ENCODE measurements at places on chromosomes 2 and 18.

- no peak for DNase-seq
Observed at GRCh38 chr2:237723602-237724001, 75.0 kb upstream of the RBM44 start.

GRCh38 chr2:98819231-98819766 is 88.4 kb upstream of the MGAT4A start:
- no peak for DNase-seq

- DNase-seq = no peak
Observed at GRCh38 chr2:176270100-176270750, 983 bp downstream of the MTX2 start.

GRCh38 chr2:143083636-143084035 is 45.6 kb upstream of the ARHGAP15 start:
- no peak for DNase-seq

DNA sequence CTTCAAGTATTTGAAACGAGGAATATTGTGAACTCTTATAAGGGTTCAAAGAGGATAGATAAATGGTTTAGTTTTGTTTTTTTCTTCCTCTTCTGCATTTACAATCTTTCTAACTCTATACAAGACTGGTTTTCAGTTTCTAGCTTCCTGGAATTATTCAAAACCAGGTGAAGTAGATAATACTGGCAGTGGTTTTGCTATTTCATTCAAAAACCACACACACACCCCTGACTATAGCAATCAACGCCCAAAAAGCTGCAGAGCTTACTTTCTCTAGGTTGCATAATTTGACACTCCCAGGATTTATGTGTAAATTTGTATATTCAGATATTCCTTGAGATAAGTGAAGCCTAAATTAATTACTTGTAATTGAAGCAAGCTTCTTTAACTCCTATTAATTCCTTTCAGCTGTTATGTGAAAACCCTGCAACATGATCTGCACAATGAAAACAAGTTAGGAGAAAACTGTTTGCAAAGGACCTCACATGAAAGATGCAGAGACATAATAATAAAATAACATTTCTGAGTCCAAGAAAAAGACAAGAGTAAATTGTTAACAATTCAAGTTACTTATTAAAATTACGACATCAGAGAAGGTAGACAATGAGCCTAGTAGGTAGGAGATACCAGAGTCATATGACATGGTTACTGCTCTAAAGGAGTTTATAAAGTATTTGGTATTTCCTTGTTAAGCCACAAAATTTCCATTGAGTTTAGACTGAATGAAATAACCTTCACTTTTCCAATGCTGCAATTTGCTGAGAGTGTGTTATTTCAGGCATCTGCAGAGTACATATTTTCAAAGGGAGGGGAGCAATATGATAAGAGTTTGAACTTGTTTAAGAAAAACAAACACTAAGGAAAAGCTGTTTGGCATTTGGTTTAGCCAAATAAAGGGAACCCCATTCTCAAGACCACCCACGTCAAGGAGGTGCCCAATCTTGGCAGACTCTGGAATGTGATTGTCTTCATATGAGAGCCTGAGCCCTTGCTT is 1.6 kb upstream of the NFE2L2 start:
- DNase-seq = no peak

GRCh38 chr2:157311706-157312105 is 13.9 kb downstream of the ERMN start:
- DNase-seq = no peak

DNA sequence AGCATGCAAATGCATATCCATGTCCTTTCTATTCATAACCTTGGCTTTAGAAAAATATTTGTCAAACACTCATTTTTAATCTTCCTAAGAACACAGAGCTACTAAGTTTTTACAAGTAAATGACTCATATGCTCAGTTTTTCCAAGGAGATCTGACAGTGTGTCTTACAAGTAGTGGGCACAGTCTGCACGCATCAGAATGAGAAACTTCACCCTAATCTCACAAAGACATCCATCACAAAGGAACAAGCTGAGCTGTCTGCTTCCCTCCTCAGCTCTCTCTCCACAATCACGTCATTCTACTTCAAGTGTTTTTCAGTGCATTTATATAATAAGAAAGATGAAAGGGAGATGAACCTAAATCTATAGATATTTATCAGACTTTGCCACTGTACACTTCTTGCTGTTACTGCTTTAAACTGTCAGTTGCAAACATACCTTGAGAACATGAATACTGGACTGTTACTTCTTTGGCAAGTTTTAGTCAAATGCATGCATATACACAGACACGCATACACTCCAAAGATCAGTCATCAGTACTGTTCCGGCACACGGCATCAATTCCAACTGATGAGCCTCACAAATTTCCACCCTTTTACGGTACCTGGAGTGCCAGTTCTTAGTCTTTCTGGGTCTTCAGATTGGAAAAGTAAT is 75.7 kb downstream of the RBMS1 start:
- peak; percentile 47 for DNase-seq

DNA sequence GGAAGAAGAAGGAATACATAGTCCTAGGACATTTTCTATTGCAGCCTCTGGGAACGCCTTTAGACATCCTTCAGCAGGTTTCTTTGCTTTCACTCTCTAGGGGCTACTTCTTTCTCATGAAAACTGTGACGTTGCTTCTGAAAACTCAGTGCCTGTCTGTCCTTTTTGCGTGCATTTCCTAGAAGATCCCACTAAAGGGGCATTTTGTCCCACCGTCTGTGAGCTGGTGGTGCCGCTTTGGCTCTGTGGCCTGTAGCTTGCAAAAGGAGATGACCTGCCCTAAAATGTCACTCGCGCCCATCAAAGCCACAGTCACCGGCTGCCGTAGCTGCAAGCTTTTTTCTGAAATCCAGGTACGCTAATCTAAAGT is 579 bp downstream of the STAT4 start:
- no peak for DNase-seq

- no peak for DNase-seq
Observed at GRCh38 chr18:6273423-6273822, 141.3 kb downstream of the L3MBTL4 start.

DNA sequence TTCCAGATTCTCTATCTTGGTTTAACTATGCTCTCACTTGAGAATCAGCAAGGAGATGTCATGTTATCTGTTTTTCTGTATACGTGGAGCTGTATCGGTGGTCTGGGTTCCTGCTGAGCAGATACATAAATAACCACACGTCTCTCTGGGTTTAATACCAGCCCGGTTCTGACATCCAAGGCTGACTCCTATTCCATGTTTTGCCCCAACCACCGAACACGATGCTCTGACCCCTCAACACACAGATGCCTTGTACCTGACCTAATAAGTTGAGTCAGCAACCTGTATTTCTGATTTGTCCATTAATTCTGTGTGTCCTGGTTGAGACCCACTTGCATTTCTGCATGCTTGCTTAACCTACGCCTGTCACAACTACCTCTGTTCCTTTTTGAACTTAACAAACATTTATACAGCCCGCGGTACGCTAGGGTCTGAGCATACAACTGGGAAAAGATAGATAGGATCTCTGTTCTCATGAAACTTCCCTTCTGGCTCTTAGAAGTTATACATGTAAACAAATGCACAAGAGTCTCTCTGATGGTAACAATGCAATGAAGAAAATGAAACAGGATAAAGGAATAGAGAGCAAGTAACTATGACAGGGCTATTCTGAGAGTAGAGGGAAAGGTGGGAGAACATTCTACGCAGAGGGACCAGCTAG is 480.4 kb downstream of the PARD3B start:
- DNase-seq = no peak

DNA sequence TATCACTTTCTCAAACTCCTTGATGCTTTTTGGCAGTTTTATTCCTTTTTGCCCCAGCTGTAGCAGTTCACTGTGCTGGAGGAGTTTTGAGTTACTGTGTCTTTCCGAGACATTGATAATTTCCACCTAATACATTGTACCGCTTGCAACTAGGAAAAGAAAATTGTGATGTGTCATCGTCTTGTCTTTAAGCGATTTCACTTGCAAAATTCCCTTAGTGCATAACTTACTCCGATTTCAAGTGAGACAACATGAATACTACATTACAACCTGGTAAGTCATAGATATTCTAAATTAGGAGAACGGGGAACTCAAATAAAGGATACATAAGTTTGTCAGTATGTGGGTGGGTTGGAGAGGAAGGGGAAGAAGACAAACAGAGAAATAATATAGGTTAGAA is 340.5 kb upstream of the KYNU start:
- DNase-seq = no peak

DNA sequence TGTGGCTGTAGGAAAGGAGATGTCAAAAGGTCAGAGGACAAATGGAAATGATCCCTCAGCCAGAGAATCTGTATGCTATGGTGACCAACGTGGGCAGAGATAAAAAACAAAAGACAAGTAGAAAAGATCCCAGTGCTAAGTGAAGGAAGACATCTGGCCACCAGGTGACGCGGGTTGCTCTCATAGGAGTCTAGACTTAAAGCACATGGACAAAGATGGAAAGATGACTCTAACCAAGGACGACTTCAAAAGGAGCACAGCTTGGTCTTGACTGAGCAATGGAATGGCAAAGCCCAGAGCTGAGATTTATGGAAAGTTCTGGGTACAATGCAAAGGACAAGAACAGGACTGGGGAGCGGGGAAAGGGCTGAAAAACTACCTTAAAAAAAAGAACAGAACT is 96.8 kb downstream of the CLIP4 start:
- DNase-seq = no peak

DNA sequence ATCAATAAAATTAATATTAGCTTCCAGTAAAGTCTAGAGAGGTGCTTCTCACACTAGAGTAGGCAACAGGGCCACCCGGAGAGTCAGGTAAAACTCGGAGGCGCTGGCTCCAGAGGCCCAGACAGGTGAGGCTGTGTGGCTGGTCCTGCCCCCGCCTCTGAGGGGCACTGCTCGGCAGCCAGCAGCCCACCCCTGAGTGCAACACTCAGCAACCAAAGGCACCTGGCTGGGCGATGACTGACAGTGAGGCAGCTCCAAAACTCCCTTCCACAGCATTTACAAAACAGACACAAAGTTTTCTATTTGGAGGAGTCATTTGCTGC is 138.8 kb upstream of the ID2 start:
- no peak for DNase-seq

GRCh38 chr2:156396126-156396525 is 40.1 kb upstream of the GPD2 start:
- no peak for DNase-seq

DNA sequence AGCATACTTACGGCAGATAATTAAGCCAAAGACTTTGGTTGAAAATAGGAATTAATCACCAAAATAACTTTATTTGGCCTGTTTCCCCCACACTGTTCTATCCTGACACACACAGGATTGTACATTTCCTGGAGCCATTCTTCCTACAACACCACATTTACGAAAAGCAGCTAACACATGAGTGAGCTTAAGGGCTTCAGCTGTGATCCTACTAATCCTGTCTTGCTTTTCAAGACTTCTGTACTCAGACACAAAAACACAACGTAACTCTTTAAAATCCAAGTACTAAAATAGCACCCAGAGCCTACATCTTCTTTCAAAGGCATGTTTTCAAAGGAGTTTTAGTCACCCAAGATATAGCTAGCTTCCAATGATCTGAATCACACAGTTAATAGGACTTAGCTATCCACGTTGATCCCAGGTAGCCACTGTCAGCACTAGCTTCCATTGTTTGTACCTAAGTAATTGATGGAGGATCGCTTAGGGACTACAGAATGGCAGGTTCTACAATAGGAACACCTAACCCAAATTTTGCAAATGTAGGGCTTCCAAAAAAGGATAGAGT is 42.8 kb upstream of the TTC39C start:
- no peak for DNase-seq

DNA sequence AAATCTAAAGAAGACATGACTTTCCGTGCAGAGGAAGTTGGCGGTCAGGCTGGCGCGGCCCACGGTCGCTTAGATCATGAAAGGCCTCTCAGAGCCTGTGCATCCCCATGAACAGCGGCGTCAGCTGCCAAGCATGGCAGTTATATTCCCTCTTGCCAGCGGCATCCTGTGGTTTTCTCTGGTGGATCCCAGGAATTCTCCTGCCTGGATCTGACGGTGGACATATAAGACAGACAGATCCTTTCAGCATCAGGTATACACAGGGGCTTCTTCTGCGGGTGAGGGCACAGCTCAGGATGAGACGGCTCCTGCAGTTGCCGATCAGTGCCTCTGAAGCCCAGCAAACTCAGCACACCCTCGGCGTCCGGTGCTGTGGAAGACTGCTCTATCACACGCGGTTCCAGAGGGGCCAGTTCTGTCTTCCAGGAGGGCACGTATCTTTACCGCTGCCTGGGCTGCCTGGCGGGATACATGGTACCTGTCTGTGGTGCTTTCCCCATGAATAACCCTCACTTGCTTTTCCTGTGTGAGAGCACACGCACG is 157.8 kb downstream of the LDLRAD4 start:
- peak; percentile 65 for DNase-seq

- DNase-seq = no peak
Observed at GRCh38 chr2:238097988-238098871, 1.9 kb upstream of the ESPNL start.

DNA sequence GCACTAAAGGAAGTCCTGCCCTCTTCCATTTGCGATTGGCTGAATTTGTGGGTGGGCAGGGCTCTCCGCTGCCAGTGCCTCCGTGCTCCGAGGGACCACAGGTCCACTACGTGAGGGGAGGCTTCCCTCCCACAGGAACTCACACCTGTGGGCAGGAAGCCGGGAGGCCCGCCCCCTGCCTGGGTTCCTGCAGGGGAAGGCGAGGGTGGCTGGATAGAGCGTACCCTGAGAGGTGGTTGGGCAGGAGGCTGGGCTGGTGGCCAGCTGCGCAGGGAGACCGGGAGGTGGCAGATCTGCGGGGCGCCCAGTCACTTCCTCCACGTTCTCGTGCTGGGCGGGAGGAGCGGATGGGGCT is 47.0 kb upstream of the PTH2R start:
- DNase-seq = no peak

DNA sequence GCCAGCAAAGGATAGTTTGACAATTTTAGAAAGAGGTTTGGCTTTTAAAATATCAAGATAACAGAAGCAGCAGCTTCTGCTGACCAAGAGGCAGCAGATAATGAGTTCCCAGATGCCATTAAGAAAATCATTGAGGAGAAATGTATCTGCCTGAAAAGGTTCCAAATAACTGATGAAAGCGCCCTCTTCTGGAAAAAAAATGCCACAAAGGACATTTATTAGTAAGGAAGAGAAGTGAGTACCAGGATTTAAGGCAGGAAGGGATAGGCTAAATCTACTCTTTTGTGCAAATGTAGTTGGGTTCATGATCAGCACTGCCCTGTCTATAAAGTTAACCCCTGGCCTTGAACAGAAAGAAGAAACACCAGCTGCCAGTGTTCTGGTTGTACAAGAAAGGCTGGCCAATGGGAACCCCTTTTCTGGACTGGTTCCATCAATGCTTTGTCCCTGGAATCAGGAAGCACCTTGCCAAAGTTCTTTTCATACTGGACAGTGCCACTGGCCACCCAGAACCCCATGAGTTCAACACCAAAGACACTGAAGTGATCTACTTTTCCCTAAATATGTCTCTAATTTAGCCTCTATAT is 40.6 kb downstream of the DHX57 start:
- DNase-seq = no peak

DNA sequence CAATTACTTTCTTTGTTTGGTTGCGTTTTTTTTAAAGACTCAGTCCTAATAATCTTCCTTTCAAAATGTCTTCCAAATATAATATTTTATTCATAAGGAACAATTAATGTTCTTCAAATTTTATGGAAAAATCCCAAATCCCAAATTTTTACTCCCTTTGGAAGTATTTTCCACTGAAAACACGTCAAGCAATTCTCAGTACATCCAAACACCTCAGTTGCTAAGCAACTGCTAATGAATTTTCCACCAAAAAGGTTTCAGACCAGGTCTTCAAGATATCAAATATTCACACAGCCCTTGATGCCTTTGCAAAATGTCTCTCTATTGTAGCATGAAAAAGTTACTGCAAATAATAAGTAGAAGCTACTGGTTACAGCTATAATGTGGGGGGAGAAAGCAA is 140.1 kb downstream of the DSEL start:
- no peak for DNase-seq

- no peak for DNase-seq
Observed at GRCh38 chr18:43882358-43883055, 605.2 kb upstream of the SYT4 start.
